Vagina (tissue), 2 donors: ENCODE measurements at places on chromosomes 16 and 17.

DNA sequence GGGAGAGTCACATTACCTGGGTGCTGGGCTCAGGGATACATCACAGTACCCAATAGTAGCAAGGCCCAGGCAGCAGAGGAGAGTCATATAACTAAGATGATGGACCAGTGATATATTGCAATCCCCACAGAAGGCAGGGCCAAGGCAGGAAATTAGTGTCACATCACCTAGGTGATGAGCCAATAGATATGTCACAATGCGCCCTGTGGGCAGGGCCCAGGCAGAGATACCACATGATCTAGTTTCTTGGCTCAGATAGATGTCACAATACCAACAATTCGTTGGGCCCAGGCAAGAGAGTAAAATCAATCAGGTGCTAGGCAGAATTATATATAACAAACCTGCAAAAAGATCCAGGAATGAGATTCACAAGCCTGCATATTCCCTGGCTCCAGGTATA lies 2111.5 kb downstream of the TP53TG3F start:
- no peak for DNase-seq

- no peak for DNase-seq
These were observed 3.3 kb downstream of the IFT20 start for GRCh38 chr17:28331891-28332420.

GRCh38 chr17:11644265-11645212 lies 46.3 kb downstream of the DNAH9 start:
- DNase-seq = peak; percentile 40

DNA sequence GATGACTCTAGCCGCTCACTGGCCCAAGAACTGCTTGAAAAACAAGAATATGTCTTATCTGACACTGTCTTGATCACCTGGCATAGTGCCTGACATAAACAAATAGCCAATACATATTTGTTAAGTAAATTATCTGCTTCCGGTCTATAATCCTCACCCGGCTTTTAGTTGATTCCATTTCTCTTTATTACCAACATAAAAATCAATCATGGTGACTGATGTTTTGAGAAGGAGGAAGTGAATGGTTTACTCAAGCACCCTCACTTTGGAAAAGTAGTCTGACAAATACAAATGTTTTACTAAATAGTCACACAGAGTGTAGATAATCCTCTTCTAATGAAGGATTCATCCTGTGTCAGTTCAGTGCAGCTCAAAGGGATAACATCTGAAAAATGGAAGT lies 47.0 kb downstream of the SKAP1 start:
- DNase-seq = no peak

- DNase-seq = no peak
These were observed 222.9 kb downstream of the CDH8 start for GRCh38 chr16:61813339-61813738.

- DNase-seq = no peak
These were observed 20.8 kb downstream of the UTS2R start for GRCh38 chr17:82392209-82392920.

DNA sequence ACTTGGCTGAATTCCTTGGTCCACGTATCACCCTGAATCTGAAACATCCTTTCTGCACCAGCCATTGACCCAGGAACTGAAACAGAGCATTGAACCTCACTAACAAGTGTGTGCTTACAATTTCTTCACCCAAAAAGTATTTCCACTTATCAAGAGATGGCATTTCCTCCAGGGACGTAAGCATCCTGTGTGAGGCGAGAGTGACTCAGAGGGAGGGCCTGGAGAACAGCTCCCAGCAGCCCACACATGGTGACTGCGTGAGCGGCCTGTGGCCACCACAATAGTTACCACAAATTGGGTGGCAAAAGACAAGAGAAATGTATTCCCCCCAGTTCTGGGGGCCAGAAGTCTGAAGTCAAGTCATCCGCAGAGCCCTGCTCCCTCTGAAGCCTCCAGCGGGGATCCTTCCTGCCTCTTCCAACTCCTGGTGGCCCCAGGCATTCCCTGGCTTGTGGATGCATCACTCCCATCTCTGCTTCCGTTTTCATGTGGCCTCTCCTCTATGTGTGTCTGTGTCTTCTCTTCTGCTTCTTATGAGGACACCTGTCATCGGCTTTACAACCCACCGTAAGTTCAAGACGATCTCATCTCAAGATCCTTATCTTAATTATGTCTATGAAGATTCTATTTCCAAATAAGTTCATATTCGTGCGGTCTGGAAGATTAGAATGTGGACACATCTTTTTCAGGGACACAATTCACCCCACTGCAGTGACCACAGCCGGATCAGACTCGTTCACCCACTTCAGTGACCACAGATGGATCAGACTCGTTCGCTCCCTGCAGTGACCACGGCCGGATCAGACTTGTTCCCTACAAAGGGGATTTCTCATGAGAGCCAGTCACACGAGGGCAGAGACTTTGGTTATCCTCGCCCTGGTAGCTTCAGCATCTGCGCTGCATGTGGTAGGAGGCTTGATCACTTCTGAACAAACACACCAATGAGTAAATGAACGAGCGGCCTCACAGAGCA lies 122.6 kb upstream of the FOXF1 start:
- DNase-seq = no peak

DNA sequence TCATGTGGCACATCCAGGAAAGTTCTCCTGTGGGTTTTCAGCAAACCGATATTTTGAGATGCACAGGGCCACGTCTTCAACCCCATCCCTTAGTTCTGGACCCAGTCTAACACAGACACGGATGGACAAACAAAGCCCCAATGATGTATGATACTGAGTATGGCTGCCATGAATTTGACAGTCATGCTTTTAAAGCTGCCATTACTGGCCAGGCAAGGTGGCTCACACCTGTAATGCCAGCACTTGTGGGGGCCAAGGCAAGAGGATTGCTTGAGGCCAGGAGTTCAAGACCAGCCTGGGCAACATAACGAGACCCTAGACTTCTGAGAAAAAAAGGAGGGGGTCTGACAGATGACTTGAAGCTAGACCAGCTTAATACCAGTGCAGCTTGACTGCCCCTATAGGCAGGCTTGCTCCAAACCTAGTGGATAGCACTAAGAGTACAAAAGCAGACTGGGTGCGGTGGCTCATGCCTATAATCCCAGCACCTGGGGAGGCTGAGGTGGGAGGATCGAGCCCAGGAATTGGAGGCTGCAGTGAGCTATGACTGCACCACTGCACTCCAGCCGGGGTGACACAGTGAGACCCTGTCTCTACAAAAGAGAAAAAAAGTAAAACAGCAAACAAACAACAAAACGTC lies 10.8 kb upstream of the ZNF629 start:
- DNase-seq = no peak

- no peak for DNase-seq
These were observed 11.5 kb downstream of the TRIM25 start for GRCh38 chr17:56902348-56902747.

DNA sequence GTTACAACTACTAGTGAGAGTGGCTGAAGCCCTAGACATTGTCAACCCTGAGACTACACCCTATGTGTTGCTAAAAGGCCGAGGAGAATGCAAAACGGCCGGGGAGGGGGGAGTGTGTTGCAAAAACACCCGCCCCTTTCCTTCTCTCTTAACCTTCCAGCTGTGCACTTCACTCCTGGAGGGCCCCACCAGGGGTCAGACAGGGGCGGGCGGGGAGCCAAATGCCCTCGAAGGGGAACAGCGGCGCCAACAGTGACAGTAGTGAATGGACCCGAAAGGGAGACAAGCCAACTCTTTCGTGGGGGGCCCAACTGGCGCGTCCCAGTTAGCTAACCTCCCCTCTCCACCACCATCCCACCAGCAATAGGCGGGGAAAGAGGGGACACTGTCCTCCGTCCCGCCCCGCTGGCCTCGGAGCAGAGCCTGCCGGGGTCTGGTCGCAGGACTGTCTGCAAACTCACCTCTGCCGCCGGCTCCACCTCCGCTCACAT lies 352 bp downstream of the MARF1 start:
- DNase-seq = peak; percentile 96

DNA sequence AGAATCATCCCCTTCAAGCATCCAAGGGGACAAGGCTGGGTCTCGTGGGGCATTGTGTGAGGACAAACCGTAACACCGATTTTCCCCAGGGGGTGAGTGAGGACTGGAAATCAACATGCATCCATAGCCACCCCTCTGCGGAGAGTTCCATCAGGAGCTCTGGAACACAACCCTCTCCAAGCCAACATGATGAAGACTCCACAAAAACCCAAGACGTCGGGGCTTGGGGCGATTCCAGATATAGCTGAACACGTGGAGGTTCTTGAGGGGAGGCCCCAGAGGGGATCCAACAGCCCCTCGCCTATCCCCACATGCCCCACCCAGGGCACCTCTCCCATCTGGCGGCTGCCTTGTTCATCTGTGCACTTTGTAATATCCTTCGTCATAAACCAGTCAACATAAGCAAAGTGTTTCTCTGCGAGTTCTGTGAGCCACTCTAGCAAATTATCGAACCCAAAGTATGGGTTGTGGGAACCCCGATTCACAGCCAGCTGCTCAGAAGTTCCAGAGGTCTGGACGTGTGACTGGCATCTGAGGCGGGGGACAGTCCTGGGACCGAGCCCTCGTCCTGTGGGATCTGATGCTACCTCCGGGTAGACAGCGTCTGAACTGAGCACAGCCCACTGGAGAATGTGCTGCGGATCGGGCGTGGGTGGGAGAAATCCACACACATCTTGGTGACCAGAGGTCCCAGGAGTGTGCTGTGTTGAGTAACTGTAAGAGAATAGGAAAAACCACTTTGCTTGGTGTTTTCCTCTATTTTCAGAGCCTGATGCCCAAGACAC lies 55.5 kb downstream of the RPH3AL start:
- no peak for DNase-seq

GRCh38 chr16:526181-527014 lies 1.1 kb upstream of the CAPN15 start:
- DNase-seq = no peak

- DNase-seq = no peak
These were observed 168.0 kb upstream of the RPH3AL start for GRCh38 chr17:520447-521182.

DNA sequence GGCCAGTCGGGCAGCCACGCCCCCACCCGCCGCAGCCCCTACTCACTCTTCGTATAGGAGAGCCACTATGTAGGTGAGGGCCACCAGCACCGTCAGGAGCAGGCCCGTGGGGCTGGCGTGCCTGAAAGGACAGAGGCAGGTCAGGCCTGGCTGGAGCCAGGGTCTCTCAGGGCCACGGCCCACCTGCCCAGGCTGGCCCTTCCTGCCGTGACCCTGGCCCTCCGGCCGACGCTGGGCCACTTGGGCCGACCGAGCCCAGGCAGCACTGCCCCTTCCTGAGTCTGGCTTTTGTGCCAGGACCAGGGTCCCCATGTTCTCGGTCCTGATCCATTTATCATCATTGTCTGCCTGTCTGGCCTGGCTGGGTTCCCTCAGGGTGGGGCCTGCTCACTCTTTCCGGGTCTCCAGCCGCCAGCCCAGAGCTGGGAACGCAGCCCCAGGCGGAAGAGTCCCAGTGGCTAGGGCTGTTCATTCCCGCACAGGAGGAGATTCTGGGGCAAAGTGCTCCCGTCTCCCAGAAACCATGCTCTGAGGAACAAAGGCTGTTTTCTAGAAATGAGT lies 10.1 kb upstream of the RASD1 start:
- DNase-seq = no peak

GRCh38 chr17:38538906-38539305 lies 66.8 kb downstream of the SRCIN1 start:
- no peak for DNase-seq
